H9 (cell line): ENCODE measurements at places on chromosomes 16 and 17. TPM values are rescaled to one million over a fixed set of nuclear protein-coding genes. Genes with fewer than 3 reads are reported as not detected.

TCAP gene
- total RNA-seq: 2.1 and 2.5 TPM in 2 replicates

SPNS2 gene
- 0.33 and 0.77 TPM in 2 replicates for total RNA-seq

CIITA gene
- total RNA-seq: not detected in 2 replicates

CD300LF gene
- not detected in 2 replicates for total RNA-seq

MPP3 gene
- total RNA-seq: 5.7 and 6.9 TPM in 2 replicates

CRISPLD2 gene
- 2.1 and 2.3 TPM in 2 replicates for total RNA-seq

KNOP1 gene
- total RNA-seq: 88.4 and 93.9 TPM in 2 replicates

CDH1 gene
- total RNA-seq: 202 and 237 TPM in 2 replicates

CES3 gene
- total RNA-seq: 3.4 and 3.7 TPM in 2 replicates

TMUB2 gene
- total RNA-seq: 20.6 and 22.9 TPM in 2 replicates

ITGAD gene
- not detected in 2 replicates for total RNA-seq

TPSD1 gene
- not detected in 2 replicates for total RNA-seq

GDPD3 gene
- total RNA-seq: 3.8 and 4.0 TPM in 2 replicates
